ENCODE measurements at places on chromosomes 1 and 21.

DNA sequence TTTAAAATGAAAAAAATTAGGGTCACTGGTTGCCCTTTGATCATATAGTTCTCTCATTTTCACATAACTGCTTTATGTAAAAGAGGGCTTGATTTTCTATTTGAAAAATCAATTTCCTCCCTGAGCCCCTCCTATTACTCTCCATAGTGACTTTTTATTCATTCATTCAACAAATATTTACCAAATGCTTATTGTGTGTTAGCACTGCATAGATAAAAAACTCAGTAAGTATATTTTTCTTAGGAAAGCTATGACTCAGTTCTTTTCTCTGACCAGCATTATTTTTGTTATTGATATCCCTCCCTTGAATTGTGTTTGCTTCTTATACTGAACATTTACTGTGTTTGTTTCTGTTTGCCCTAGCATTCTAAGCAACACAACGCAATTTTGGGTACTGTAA is 59.8 kb downstream of the NTNG1 start:
- DNase-seq: no peak

DNA sequence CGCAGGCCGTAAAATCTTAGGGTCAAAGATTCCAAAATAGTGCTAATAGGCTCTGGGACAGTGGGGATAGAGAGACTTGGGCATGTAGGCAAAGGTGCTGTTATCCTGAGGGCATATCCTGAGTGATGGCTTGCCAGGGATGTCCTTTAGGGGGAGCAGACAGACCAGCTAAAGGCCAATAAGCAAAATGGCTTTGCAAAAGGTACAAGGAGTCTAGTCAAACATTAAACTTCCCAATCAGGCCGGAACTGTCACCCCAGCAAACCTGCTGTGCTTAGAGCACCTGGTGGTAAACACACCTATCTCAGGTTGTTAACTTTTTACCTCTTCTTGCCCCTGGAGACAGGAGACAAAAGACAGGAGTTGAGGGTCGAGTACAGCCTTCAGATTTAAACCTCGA is 49.1 kb downstream of the TRABD2B start:
- peak; percentile 73 for DNase-seq

DNA sequence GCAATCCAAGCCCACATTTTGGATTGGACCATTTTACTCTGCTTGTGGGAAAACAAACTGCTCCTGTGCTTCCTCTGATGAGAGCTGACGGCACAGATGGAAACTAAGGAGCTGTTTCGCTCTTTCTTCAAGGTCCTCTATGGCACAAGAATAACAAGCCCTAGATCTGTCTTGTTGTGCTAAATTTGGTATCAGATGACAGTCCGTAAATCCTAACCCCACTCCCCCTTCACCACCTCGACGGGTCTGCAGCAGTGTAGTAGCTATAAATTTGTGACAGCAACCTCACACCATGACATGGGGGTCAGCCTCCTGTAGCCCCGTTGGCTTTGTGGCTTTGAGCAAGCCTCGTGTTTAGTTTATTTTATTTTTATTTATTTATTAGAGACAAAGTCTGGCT is 85.9 kb downstream of the ADSS2 start:
- no peak for DNase-seq

DNA sequence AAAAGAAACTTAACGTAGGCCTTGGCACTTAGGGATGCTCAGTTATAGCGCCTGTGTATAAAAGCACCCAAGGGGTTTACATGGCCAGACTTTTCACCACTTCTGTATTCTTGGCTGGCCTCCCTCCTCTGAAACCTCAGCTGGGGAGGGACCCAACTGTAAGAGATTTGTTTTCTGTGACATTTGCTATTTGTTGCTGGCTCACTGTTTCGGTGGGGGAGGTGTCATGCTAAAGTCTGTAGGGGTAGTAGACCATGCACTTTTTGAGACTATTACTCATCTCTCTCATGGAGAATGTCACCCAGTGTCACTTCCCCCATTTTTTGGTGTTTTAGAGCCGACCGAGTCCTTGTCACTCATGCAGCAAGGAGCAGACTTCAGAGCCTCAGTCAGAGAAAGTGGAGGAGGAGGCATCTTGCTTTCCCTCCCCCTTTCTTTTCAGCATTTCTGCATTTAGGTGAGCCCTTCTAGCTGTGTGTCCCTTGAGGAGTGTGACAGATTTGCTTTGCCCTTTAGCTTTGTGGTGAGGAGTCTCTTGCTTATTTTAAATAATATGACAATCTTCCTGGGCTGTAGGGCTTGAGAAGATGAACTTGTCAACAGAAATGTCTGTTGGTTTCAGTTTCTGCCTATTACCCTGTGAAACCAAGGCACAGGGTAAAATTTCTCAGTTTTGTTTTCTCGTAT is 160.1 kb downstream of the FASLG start:
- DNase-seq: no peak

DNA sequence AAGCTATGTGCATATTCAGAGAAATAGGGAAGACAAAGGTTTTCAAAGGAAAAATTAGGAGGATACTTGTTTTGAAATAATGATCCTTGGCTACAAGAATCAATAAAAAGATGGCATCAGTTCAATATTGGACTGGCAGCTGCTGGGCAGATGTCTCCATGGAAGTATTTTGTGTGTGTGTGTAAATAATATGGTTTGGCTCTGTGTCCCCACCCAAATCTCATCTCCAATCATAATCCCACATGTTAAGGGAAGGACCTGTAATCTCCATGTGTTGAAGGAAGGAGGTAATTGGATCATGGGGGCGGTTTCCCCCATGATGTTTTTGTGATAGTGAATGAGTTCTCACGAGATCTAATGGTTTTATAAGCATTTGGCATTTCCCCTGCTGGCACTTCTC is 40.4 kb upstream of the LRRC7 start:
- no peak for DNase-seq

DNA sequence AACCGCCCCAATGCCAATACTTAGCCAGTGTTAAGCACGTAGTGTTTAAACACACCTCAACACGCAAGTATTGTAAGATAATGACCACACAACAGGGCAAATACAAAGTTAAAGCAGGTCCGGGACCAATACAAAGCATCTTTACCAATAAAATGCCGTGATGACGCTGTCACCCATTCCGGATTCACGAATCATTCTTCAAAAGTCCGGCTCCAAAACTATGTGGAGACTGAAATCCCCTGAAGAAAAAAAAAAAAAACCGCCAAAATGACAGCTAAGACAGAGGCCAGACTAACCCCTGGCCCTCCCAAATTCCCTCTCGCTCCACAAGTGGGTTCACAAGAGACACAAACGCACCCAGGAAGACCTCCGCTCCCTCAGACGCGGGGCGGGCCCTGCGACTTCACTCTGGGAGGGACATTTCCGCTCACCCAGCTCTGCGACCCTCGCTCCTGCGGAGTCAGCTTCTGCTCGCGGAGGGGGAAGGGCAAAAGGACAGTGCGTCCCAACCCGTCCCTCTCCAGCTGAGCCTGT is 625 bp upstream of the DARS2 start:
- no peak for DNase-seq

- DNase-seq: no peak
Observed at GRCh38 chr1:27632387-27633297, 2.3 kb downstream of the FGR start.

DNA sequence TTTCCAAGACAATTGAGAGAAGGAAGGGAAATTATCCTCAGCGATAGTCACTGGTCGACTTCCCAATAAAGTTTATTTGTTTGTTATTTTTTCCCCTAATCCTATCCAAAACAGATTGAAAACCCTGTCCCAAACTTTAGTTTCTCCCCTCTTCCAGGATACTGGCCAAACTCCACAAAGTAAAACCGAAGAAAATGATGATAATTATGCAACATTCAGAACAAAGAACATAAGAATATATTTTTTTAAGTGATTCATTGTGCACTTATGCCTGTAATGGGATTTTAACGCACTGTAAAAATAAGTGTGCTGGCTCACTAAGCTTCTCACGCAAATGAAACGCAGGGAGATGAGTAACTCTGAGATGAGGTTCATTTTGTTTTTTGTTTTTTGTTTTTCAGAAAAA is 6.0 kb downstream of the GLIS1 start:
- DNase-seq: no peak

DNA sequence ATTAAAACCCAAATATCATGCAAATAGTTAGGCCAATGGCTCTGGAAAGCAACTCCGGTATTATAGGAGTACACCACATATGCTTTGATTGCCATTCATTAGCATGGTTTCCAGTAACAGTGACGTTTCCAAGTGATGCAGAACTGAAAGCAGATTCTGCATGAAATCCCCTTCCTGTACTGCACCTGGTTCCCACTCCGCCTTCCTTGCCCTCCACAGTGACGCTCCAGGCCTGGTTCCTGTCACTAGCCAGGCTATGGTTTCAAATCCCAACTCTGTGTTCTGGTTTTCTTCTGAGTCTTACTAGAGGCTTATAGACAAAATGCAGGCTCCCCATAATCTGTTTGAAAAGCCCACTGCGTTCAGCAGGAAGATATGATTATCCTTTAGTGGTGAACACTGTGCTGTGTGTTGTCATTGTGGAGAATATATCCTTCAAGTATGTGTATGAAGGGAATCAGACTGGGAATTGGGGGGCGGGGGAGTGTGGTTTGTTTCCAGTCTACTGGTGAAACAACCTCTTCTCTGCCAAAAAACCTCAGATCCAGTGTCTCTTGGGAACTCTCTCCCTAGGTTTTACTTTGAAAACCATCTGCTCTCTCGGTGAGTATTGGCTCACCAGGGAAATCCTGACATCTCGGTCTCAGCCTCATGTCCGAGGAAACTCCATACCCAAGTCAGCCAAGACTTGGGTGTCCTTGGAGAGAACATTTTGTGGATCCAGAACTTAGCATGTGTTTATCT is 78.7 kb downstream of the TYW3 start:
- no peak for DNase-seq

- DNase-seq: no peak
Observed at GRCh38 chr1:228180271-228180958, 14.8 kb downstream of the IBA57 start.

DNA sequence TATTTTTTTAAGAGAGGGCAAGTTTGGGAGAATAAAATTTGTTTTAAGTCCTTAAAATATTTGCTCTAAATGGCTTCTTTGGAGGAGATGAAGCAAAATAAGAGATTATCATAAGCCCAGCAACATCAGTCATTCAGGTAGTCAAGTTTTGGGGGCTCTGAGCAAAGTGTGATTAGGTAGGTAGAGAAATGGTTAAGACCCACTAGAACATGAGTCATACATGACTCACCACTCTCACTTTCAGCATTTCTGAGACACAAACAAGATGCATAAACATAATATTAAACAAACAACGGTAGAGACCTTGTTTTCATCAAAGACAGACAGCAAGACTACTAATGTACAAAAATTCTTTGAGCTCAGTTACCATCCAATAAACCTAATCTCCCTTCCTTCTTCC is 272.2 kb downstream of the LMO4 start:
- no peak for DNase-seq

- DNase-seq: no peak
Observed at GRCh38 chr1:89451011-89451410, 73.6 kb upstream of the LRRC8B start.

GRCh38 chr21:28220680-28221079 is 772.0 kb downstream of the LTN1 start:
- no peak for DNase-seq

- DNase-seq: peak; percentile 56
Observed at GRCh38 chr1:156119503-156120209, 5.1 kb downstream of the LMNA start.

GRCh38 chr1:219379691-219380090 is 206.0 kb downstream of the LYPLAL1 start:
- no peak for DNase-seq

DNA sequence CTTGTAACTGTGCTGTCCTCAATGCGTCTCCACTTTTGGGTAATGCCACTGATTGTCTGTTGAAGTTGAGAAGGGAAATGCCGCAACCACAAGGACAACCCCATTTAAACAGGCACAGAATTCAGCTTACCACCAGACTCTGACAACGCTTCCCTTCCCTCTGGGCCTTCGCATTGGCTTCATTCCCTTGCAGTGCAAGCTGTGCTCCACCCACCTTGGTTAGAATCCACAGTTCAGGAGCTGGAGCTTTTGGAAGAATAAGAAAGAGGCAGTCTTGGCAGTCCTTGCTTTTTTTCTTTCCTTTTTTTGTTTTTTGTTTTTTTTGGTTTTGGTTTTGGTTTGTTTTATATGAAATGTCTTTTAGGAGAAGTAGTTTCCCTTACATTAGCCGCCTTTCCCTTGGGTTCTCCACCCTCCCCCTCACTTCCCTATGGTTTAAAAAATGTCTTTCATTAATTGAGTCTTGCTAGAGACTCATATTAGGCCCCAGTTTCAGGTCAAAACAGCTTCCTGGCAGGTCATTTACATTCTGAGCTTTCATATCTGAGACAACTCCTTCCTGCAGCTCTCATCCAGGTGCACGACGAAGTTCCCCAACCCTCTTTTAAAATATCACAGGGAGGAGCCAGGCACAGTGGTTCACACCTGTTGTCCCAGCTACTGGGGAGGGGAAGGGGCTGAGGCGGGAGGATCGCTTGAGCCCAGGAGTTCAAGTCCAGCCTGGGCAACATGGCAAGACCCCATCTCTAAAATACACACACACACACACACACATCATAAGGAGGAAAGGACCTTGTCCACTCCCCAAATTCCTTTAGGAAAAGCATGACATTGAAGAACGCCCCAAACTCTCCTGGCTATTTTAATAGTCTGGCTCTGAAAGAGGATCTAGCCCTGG is 20.7 kb upstream of the LAX1 start:
- no peak for DNase-seq

DNA sequence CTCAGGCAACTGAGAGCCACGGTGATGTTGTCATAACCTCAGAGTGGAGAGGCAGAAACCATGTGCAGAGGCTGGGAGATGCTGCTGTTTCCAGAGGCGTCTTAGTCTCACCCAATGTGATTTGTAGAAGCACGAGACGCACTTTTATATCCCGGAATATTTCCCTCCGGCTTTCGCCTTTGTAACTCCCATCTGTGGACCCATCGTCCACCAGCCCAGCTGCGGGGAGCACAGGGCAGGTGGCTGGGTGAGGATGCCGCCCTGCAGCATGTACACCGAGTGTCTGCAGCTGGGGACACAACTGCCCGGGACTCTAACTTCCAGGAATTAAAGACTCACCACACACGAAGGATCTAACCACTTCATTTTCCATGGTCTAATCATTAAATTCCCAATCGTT is 43.5 kb downstream of the UBASH3A start:
- DNase-seq: no peak

DNA sequence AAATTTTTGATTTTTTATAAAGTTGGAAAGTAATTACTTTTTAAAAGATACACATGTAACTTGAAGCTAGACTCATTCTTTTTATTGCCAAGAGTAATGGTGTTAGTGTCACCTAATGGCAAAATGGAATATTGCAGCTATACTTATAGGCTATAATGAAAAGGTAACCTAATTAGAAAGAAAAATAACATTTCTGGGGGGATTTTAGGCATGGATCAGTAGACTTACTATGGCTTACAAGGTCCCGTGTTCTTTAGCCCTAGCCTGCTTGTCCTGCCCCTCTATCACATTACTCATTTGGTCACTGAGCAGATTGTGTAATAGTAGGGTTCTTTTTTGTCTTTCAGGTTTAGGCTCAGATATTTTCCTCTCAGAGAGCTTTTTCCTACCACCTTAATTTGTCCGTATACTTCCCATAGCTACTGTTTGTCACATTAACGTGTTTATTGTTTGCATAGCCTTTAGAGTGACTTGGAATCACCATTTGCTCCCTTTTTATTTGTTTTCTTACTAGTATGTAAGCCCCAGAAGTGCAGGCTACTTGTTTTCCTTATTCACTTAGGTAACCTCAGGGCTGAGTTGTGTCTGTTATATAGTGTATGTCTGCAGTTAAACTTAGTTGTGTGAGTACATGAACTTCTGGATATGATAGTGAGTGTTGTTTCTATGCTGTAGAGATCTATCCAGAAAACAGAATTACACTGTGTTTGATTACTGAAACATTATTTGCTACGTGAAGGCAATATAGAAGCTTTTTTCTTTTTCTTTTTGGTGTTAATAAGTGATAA is 58.7 kb downstream of the RABGAP1L start:
- no peak for DNase-seq

GRCh38 chr1:119637710-119638109 is 10.4 kb downstream of the ZNF697 start:
- no peak for DNase-seq

Measured in Calu3 (cell line).